ENCODE measurements at places on chromosomes 3 and 15.

DNA sequence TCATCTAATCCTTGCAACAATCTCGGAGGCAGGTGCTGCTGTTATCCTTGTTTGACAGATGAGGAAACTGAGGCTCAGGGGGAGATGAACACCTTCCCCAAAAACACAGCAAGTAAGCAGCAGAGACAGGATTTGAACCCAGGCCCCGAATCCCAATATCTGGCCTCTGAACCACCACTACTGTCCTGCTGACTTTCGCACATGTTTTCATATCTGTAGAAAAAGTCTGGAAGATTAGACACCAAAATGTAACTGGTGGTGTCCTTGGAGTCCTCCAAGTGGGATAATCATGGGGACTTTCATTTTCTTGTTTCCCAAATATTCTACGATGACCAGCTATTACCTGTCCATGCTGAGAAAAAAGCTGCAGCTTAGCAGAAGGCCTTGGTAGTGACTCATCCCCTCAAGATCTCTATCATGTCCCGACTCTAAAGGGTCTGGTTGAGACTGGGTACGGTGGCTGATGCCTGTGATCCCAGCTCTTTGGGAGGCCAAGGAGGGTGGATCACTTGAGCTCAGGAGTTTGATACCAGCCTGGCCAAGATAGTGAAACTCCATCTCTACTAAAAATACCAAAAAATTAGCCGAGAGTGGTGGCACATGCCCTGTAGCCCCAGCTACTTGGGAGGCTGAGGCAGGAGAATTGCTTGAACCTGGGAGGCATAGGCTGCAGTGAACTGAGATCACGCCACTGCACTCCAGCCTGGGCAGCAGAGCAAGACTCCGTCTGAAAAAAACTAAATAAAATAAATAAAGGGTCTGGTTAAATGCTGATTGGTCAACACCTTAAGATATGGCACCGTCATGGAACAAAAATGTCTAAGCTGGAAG, 8.6 kb downstream of the IRAK2 start:
- no peaks in the 10 kb centered on the region for H3K4me1 ChIP-seq
- no peak overlapping the region for H3K27ac ChIP-seq
- no peak overlapping the region for H3K4me3 ChIP-seq
- DNase-seq, result no peak
- no peaks in the 10 kb centered on the region for H3K36me3 ChIP-seq
- H3K27me3 ChIP-seq, result no peaks in the 10 kb centered on the region

- H3K4me1 ChIP-seq, result no peaks in the 10 kb centered on the region
- H3K27ac ChIP-seq, result no peak overlapping the region
- DNase-seq, result no peak
- H3K36me3 ChIP-seq, result no peaks in the 10 kb centered on the region
- no peak overlapping the region for H3K4me3 ChIP-seq
- no peaks in the 10 kb centered on the region for H3K27me3 ChIP-seq
These were observed 311.5 kb downstream of the SV2B start for GRCh38 chr15:91411586-91411985.

DNA sequence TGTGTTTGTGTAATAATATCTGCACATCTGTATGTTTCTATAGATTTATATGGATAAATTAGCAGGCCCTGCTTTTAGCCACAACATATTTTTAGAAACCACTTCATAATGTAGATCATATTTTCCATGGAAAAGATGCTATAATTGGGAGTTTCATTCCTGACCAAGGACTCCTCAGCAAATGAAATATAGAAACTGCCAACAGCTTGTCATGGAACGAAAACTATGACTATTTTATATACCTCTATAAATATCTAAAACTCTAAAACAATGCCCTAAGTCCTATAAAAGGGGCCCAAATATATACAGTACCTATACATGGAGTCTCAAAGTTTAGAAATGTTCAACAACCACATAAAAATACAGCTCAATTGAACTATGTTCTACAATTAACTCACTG, 27.9 kb downstream of the EID1 start:
- H3K36me3 ChIP-seq, result no peaks in the 10 kb centered on the region
- DNase-seq, result no peak
- no peaks in the 10 kb centered on the region for H3K27me3 ChIP-seq

DNA sequence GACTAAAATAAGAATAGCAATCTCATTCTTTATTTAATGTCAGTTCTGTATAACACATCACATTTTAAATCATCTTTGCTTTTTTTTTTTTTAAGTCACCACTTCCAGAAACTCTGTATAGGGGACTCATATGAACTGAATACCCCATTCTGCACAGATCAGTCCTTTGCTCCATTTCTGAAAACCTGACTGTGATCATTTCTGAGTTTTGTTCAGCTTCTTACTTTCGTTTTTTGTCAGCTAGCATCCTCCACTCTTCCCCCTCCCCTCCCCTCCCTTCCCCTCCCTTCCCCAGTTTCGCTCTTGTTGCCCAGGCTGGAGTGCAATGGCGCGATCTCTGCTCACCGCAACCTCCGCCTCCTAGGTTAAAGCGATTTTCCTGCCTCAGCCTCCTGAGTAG, 49.8 kb upstream of the SGO1 start:
- no peak for DNase-seq
- H3K4me3 ChIP-seq, result no peak overlapping the region
- H3K36me3 ChIP-seq, result no peaks in the 10 kb centered on the region
- H3K27me3 ChIP-seq, result no peaks in the 10 kb centered on the region

GRCh38 chr15:49741712-49742111, 120.9 kb downstream of the DTWD1 start:
- H3K4me3 ChIP-seq, result no peak overlapping the region
- no peak overlapping the region for H3K27ac ChIP-seq
- H3K4me1 ChIP-seq, result no peaks in the 10 kb centered on the region
- DNase-seq, result no peak
- H3K27me3 ChIP-seq, result no peaks in the 10 kb centered on the region
- no peaks in the 10 kb centered on the region for H3K36me3 ChIP-seq

DNA sequence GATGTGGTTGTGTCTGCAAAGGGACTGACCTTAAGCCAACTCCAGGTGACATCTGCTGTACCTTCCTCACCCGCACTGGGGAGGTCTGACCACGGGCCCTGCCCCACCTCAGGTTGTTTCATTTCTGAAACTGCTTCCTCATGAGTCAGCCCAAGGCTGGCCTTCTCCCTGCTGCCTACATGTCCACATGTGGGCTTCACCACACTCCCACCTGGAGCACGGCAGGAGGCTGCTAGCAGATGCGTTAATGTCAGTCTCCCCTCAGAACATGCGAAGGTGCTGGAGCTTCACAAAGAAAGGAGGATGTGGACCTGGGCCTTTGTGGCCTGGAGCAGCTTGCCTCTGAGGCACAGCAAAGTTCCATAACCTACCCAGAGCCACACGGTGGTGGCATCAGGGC, 69.4 kb upstream of the PLXNA1 start:
- H3K27me3 ChIP-seq, result no peaks in the 10 kb centered on the region
- H3K36me3 ChIP-seq, result peaks cover 11% of the 10 kb centered on the region
- no peak overlapping the region for H3K4me3 ChIP-seq
- no peak for DNase-seq

DNA sequence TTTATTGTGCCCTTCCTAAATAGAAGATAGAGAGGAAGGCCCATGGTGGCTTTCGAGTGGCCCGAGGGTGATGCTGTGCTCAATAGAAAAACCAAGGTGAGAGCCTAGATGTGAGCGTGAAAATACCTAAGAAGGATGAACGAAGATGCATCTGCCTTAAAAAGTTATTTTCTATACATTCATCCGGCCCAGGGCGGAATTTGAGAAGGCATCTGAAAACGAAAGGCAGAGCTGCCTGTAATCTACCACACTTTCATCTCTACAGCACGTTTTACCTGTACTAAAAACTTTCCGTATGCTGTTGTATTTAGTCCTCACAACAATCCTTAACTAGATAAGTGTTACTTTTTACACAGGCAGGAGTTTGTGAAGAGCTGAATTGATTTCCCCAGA, 1.4 kb downstream of the DUT start:
- no peaks in the 10 kb centered on the region for H3K27me3 ChIP-seq
- peak overlapping the region; percentile 97 for H3K4me3 ChIP-seq
- peaks cover 3% of the 10 kb centered on the region for H3K36me3 ChIP-seq
- H3K27ac ChIP-seq, result no peak overlapping the region
- peaks cover 8% of the 10 kb centered on the region for H3K4me1 ChIP-seq
- no peak for DNase-seq

GRCh38 chr3:130506031-130506430, 10.9 kb upstream of the COL6A6 start:
- H3K27me3 ChIP-seq, result no peaks in the 10 kb centered on the region
- H3K27ac ChIP-seq, result no peak overlapping the region
- H3K4me1 ChIP-seq, result no peaks in the 10 kb centered on the region

DNA sequence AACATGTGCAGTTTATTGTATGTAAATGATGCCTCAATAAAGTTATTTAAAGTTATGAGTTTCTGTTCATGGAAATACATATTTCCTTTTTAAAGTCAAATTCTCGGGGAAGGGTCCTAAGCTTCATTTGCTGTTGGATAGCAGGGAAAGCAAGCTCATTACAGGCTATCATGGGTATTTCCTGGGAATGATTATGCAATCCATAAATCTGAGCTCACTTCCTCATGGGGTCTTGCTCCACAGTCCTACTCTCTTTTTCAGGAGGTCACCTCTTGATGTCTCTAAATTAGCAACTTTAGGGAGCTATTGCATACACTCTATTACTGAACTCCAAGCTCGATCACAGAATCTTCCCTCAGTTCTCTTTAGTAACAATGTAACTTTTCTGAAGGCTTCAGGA, 69.9 kb upstream of the TP63 start:
- H3K4me1 ChIP-seq, result no peaks in the 10 kb centered on the region
- no peaks in the 10 kb centered on the region for H3K36me3 ChIP-seq
- no peaks in the 10 kb centered on the region for H3K27me3 ChIP-seq
- no peak overlapping the region for H3K4me3 ChIP-seq

- H3K4me3 ChIP-seq, result no peak overlapping the region
- no peak for DNase-seq
- no peaks in the 10 kb centered on the region for H3K36me3 ChIP-seq
- no peak overlapping the region for H3K27ac ChIP-seq
These were observed 216.8 kb upstream of the TBL1XR1 start for GRCh38 chr3:177414093-177414492.

GRCh38 chr15:39785841-39786240, 3.2 kb upstream of the FSIP1 start:
- H3K27me3 ChIP-seq, result no peaks in the 10 kb centered on the region
- H3K4me1 ChIP-seq, result peaks cover 22% of the 10 kb centered on the region
- H3K27ac ChIP-seq, result no peak overlapping the region

DNA sequence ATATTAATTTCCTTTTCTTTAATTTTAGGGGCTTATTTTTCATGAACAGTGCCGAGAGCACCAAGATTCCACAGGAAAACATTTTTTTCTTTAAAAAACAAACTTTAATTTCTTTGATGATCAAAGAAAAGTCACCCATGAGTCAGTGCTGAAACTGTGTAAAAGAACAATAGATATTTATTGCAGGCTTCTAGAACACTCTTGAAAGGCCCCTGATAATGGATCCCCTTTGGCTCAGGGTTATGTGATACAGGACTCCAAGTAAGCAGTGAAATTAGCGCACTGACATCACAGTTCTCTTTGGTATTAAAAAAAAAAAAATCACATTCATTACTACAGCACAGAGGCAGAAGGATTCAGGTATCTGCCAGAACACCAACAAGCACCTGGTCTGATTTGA, 66.1 kb upstream of the MYZAP start:
- no peak overlapping the region for H3K4me3 ChIP-seq
- no peak overlapping the region for H3K27ac ChIP-seq
- no peaks in the 10 kb centered on the region for H3K36me3 ChIP-seq
- peaks cover 3% of the 10 kb centered on the region for H3K4me1 ChIP-seq
- no peak for DNase-seq
- no peaks in the 10 kb centered on the region for H3K27me3 ChIP-seq

DNA sequence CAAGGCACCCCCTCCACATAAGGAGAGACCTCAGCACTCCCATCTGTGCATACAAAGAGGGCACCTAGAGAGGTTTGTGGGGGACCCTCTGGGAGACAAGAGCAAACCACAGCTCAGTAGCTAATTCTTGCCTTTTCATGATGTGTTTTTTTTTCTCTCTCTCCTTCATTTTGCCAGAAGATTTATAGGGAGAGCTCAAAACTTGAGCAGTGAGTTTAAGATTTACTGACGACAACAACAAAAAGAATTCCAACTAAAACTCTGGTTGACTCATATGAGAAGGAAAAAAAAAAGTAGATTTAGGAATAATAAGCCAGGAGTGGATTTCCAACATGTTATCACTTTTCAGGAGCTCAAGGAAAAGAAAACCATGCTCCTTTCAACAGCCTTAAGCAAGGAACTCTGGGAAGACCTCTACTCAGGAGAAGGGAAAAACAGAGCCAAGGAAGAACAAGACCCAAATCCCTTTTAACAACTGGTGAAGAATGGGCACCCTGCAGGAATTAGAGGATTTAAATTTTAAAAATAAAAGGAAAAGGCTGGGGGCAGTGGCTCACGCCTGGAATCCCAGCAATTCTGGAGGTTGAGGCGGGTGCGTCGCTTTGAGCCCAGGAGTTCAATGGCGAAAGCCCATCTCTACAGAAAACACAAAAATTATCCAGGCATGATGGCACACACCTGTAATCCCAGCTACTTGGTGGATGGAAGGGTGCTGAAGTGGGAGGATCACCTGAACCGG, 58.2 kb upstream of the RAD18 start:
- H3K27me3 ChIP-seq, result no peaks in the 10 kb centered on the region
- H3K4me1 ChIP-seq, result peaks cover 11% of the 10 kb centered on the region
- no peak for DNase-seq

- no peaks in the 10 kb centered on the region for H3K27me3 ChIP-seq
- no peak overlapping the region for H3K27ac ChIP-seq
- no peak for DNase-seq
- peaks cover 54% of the 10 kb centered on the region for H3K36me3 ChIP-seq
- H3K4me3 ChIP-seq, result no peak overlapping the region
These were observed 14.5 kb downstream of the RNF111 start for GRCh38 chr15:59001946-59002345.

GRCh38 chr3:88434001-88434400, 284.2 kb downstream of the C3orf38 start:
- DNase-seq, result no peak
- H3K4me1 ChIP-seq, result no peaks in the 10 kb centered on the region
- no peaks in the 10 kb centered on the region for H3K27me3 ChIP-seq
- no peak overlapping the region for H3K4me3 ChIP-seq

DNA sequence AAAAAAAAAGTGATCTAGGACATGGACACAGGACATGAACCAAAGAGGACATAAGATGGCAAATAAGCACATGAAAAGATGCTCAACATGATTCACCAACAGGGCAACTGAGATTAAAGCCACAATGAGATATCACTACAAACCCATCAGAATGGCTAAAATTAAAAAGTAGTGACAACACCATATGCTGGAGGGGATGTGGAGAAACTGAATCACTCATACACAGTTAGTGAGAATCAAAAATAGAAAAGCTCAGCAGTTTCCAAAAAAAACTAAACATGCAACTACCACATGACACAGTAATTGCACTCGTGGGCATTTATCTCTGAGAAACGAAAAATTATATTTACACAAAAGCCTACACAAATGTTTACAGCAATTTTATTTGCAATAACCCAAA, 27.9 kb upstream of the ACKR4 start:
- no peaks in the 10 kb centered on the region for H3K4me1 ChIP-seq
- H3K27ac ChIP-seq, result no peak overlapping the region
- H3K4me3 ChIP-seq, result no peak overlapping the region
- no peak for DNase-seq
- peaks cover 26% of the 10 kb centered on the region for H3K36me3 ChIP-seq

GRCh38 chr3:120487191-120487650, 36.4 kb upstream of the FSTL1 start:
- no peaks in the 10 kb centered on the region for H3K36me3 ChIP-seq
- no peak overlapping the region for H3K4me3 ChIP-seq
- H3K27me3 ChIP-seq, result no peaks in the 10 kb centered on the region
- DNase-seq, result no peak
- no peaks in the 10 kb centered on the region for H3K4me1 ChIP-seq
- H3K27ac ChIP-seq, result no peak overlapping the region
